ENCODE measurements at places on chromosomes 12 and 14.

DNA sequence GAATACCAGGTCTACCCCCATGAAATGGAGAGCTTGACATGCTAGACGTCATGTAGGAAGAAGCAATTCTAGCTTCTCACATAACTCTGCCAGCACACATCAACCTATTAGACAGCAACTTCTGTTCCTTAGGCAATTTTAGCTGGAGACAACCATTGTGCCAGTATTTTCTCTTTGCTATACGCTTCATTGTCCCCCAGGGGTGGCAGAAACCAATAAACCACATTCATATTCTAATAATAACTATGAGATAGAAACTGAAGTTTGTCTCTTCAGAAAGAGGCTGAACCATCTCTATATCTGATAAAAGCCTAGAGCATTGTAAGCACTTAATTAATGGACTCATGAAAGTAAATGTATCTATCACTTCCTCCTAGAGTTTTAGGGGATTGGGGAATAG is 278.6 kb downstream of the FOXG1 start:
- no peak for DNase-seq

DNA sequence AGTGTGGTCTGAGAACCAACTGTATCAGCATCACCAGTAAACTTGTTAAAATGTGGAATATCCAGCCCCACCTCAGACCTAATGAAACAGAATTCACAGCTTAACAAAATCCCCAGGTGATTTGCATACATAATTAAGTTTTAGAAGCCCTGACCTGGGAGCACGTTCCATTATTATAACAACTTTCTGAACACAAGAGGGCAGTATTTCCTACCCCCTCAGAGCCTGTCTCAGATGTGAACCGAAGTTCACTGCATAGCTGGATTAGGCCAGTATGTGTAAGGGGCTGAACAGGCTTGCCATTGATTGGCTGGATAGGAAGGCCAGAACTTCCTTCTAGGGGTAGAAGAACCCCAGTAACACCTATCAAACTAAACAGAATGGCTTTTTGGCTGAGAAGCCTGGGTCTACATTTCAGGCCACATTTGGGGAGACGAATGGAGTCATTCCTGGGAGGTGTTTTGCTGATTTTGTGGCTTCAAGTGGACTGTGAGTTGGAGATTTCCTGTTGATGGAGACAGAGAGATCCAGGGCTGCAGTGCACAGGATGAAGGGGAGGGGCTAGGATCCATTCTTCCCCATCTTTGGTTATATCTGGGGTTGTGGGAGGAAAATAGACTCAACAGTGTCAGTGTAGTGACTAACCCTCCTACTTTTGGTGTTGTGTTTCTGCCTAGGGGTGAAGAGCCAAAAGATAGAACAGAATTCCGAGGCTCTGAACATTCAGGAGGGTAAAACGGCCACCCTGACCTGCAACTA is 94.7 kb upstream of the OR4E1 start:
- peak; percentile 5 for DNase-seq

DNA sequence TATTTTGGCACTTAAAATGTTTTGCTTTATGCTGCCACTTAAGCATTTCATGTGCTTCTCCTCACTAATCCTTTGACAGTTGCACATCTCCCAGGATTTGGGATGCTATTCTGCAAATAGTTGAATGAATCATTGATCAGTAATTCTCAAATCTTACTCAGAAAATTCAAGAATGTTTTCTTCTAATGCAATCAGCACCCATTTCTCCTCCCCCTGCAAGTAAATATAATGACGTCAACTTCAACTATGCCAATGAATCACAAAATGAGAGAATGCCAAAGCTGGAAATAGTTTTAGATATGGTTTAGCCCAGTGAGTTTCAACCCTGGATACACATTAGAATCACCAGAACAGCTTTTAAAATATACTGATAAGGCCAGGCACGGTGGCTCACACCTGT is 2.1 kb upstream of the BLOC1S1 start:
- no peak for DNase-seq

GRCh38 chr14:56798447-56799342 is 11.6 kb downstream of the OTX2 start:
- DNase-seq: no peak

DNA sequence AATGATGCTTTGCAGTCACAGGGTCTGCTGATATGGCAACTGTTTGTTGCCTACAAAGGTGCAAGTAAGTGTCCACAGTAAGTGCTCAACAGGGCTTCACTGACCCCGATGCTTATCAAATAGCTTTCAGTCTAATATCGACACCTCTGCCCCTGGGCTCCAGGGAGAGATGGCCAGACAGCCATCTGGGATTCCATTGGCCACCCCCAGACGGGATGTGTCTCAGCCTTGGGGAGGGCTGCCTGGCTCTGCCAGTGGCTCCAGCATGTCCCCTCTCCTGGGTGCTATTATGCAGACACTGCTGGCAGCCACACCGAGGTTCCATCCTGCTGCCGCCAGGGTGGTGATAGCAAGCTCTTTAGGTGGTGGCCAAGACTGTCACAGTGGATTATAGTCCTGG is 57.4 kb downstream of the DGLUCY start:
- DNase-seq: no peak

DNA sequence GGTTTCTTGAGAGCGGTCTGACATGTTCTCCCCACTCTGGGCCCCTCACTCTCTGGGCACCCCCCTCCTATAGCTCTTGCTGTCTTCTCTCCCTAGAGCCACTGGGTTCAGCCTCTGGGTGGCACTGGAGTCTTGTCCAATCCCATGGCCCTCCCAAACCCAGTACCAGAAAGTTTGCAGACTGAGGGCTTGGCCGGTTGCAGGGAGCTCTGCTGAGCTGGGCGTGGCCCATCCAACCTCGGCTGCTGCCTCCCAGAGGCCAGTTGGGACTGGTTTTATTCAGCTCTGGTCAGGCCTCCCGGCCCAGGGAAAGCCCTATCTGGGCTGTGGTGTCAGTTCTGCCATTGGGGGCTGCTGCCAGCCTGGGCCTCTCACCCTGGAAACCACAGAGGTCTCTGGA is 37.9 kb downstream of the ISCA2 start:
- no peak for DNase-seq
